ENCODE measurements at places on chromosomes 6 and 20. TPM values are rescaled to one million over a fixed set of nuclear protein-coding genes. Genes with fewer than 3 reads are reported as not detected.

The SALL4 gene
- not detected for total RNA-seq

The PDYN gene
- not detected for total RNA-seq

The PARD6B gene
- 0.19 TPM for total RNA-seq

The HEY2 gene
- total RNA-seq, result not detected

The CST7 gene
- total RNA-seq, result 5.4 TPM

The OOEP gene
- not detected for total RNA-seq

The LRRN4 gene
- total RNA-seq, result not detected

The KHDC1L gene
- total RNA-seq, result not detected

The TEAD3 gene
- total RNA-seq, result 25.5 TPM

The GSTA3 gene
- total RNA-seq, result not detected

The LPA gene
- total RNA-seq, result not detected

The SLC44A4 gene
- total RNA-seq, result 0.16 TPM

The RBM38 gene
- 11.6 TPM for total RNA-seq

The HSPA1L gene
- 3.6 TPM for total RNA-seq

The PROCR gene
- 3.5 TPM for total RNA-seq

The PAX1 gene
- total RNA-seq, result not detected

The ASIP gene
- total RNA-seq, result not detected

The IL17A gene
- not detected for total RNA-seq

The CST2 gene
- not detected for total RNA-seq

The HIVEP1 gene
- 6.7 TPM for total RNA-seq

The CYP24A1 gene
- 0.35 TPM for total RNA-seq

The FBXO30 gene
- 40.6 TPM for total RNA-seq

The PXT1 gene
- not detected for total RNA-seq

The GTSF1L gene
- not detected for total RNA-seq

The UST gene
- total RNA-seq, result 8.0 TPM

The TCF21 gene
- not detected for total RNA-seq

The TMC2 gene
- total RNA-seq, result not detected

The HCRTR2 gene
- not detected for total RNA-seq

The CCN5 gene
- 0.16 TPM for total RNA-seq

The SDCBP2 gene
- 1.8 TPM for total RNA-seq

The CD93 gene
- not detected for total RNA-seq

The PRICKLE4 gene
- total RNA-seq, result 3.5 TPM

The CDSN gene
- not detected for total RNA-seq

The PDE7B gene
- 0.52 TPM for total RNA-seq

The ELOVL4 gene
- 2.2 TPM for total RNA-seq

The NKX2-4 gene
- not detected for total RNA-seq

The TMEM217 gene
- total RNA-seq, result 0.35 TPM

Measured in myocyte (in vitro differentiated cells).